ENCODE measurements at places on chromosomes 12 and 14.

- no peak for ATAC-seq
These were observed 7.3 kb downstream of the PHB2 start for GRCh38 chr12:6963016-6963731.

- no peak for ATAC-seq
These were observed 78.8 kb downstream of the SPPL3 start for GRCh38 chr12:120825337-120825736.

- ATAC-seq: no peak
These were observed 120.0 kb downstream of the PDE6H start for GRCh38 chr12:15092826-15093225.

- peak; percentile 37 for ATAC-seq
These were observed 206.5 kb upstream of the EEA1 start for GRCh38 chr12:93135286-93136239.

GRCh38 chr14:59347511-59347900 is 117.7 kb downstream of the GPR135 start:
- no peak for ATAC-seq

DNA sequence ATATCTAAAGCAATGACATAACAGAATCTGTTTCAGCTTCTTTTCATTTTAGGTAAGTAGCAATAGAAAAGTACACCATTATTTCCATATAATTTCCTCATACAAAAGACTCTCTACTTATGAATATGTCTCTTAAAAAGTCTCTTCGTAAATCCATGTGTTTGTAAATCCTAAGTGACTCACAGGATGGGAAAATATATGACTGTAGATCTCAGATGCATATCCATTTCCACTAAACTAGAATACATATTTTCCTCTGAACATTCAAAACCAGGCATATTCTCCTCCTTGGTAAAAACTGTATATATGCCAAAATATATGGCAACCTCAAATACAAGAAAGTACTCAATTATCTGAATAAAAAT is 93.6 kb downstream of the TXNDC16 start:
- ATAC-seq: no peak

DNA sequence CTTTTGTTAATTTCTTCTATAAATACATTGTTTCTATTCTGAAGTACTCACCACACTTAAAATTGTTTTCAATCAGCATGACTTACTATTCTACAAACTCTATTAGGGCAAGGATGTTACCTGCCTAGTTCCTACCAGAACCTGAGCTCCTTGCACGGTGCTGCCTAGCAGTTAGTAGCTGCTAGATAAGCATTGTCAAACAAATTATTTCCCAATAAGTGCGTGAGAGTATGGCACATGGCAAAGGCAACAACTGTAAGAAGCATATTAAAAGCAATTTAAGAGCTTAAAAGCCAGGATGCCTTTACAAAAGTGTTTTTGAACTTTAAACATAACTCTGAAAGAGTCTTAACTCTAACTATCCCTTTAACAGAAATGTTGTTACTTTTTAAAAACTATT is 8.2 kb upstream of the LYZ start:
- ATAC-seq: no peak

- ATAC-seq: no peak
These were observed 4.6 kb downstream of the AGAP2 start for GRCh38 chr12:57733928-57734327.

GRCh38 chr12:123263196-123263817 is 8.3 kb downstream of the CDK2AP1 start:
- no peak for ATAC-seq

DNA sequence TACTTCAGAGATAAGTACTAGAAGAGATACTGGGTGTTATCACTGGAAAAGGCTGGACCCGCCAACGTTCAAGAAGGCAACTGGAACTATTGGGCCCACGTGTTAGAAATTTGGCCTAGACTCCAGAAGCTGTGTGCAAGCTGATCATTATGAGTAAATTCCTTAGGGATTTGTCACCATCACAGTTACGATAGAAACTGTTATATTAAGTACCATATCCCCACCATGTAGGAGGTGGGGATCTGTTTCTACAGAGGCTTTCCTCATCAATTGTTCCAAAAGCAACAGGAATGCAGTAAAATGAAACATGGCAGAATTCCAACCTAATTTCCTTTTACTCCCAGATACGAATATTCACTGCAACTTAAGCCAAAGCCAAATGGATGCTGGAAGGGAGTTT is 170.7 kb downstream of the NOVA1 start:
- ATAC-seq: no peak

DNA sequence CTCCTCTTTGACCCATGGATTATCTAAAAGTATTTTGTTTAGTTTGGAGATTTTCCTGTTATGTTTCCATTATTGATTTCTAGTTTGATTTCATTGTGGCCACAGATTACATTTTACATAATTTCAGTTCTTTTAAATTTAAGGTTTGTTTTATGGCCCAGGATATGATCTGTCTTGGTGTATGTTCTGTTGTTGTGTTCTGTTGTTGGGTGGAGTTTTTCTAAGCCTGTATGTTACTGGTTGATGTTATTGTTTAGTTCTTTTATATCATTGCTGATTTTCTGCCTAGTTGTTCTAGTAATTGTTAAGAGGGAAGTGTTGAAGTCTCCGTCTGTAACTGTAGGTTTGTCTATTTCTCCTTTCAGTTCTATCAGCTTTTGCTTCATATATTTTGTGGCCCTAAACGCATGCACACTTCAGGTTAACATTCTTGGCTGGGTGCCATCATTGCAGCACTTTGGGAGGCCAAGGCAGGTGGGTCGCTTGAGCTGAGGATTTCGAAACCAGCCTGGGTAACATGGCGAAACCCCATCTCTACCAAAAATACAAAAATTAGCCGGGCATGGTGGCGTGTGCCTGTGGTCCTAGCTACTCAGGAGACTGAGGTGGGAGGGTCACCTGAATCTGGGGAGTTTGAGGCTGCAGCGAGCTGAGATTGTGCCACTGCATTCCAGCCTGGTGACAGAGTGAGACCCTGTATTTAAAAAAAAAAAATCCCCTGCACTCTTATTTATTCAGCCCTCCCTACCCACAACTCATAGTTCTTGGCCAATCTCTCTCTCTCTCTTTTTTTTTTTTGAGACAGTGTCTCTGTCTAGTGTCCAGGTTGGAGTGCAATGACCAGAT is 28.1 kb upstream of the CFL2 start:
- no peak for ATAC-seq

DNA sequence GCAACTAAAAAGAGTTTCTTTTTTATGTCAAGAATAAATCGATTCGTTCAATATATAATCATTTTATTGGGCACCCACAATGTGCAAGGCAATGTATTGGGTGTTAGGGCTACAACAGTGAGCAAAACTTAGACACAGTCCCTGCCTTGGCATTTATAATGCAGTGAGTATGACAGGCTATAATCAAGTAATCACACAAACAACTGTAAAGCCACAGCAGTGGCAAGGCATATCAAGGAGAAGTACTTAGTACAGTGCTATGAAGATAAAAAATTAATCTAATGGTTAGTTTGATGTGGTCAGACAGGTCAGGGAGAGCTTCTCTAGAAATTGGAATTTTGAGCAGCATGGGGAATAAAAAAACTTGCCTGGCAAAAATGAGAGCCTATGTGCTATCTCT is 39.5 kb upstream of the OTOGL start:
- no peak for ATAC-seq

DNA sequence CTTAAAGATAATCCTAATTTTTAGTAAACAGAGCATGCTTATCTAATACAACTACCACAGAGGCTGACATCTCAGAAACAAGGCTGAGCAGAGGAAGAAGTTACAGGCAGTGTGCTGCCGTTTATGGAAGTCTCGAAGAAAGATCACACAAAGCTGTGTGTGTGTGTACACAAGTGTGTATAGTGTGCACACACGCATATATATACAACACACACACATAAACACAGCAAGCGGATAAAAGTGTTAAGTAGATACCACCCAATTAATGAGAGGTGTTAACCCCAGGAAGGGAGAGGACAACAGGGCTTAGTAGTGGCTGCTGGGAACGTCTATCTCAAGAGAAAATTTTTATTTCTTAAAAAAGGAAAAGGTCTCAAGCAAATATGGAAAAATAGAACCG is 15.3 kb downstream of the CCDC88C start:
- ATAC-seq: no peak

GRCh38 chr12:11749943-11750690 is 100.6 kb downstream of the ETV6 start:
- ATAC-seq: peak; percentile 25

GRCh38 chr14:76775695-76776427 is 14.6 kb downstream of the VASH1 start:
- ATAC-seq: no peak

- no peak for ATAC-seq
These were observed 114.7 kb downstream of the NTF3 start for GRCh38 chr12:5546616-5547015.

DNA sequence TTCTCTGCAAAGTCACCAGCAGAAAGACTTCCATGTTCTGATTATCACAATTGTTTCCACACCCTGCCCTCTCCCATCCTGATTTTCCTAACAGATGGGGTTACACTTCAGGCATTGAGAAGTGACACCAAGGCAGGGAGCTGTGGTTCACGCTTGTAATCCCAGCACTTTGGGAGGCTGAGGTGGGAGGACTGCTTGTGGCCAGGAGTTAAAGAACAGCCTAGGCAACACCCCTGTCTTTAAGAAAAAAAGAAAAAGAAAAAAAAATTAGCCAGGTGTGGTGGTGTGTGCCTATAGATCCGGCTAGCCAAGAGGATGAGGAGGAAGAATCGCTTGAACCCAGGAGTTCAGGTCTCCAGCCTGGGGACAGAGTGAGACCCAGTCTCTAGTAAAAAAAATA is 5.2 kb downstream of the PPP1CC start:
- no peak for ATAC-seq

DNA sequence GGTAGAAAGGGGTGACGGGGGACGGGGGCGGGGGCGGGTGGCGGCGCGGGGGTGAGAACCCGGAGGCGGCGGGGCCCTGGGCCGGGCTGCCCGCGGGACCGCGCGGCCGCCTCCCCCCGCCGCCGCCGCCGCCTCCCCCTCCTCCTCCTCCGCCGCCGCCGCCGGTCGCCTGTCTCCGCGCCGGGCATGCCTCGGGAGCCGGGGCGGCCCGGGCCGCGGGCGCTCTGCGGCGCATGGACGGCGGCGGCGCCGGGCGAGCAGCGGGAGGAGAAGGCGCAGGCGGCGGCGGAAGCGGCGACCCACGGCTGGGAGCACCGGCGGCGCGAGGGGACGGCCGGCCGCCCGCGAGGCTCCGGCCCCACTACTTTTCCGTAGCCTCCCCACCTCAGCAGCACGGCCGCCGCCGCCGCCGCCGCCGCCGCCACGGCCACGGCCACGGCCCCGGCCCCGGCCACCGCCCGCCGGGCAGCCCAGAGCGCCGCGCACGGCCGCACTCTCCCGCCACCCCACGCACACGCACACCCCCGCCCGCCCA is at the start of gene NPAS3:
TSS of gene NPAS3 (plus strand) at position 161 of the 535 bp plus-strand sequence.
- ATAC-seq: no peak

GRCh38 chr14:67962215-67962644 is 142.7 kb downstream of the RAD51B start:
- ATAC-seq: no peak

- no peak for ATAC-seq
These were observed 1104.7 kb downstream of the SLC6A15 start for GRCh38 chr12:83807871-83808270.

- peak; percentile 66 for ATAC-seq
These were observed 9.5 kb downstream of the PHETA1 start for GRCh38 chr12:111359231-111359913.

DNA sequence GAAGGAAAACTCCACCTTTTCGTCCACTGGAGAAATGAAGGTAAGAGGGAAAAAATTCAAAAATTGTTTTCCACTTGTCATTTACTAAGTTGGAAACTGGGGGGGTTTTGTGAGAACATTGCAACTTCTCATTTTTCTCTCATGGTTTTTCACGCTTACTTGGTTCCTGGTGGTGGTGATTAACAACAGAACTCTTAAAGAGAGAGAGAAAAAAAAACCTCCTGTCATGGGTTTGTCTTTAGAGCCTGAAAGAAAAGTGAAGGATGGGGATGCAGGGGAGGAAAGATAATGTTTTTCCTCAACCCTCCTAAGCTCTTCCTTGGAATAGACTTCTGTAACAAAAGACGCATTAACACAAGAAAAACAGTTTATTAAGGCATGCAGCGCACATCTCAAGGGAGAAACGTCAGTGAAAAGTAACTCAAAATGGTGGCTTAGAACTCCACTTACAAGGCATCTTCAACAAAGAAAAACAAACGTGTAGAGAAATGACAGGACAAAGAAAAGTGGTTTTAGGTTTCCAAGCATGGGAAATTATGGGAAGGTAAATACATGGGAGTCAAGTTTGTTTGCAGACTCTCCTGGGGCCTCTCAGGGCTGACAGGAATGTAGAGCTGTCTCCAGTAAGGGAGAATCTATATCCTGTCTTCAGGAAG is 81.9 kb upstream of the ATF7IP start:
- ATAC-seq: no peak

- ATAC-seq: no peak
These were observed 160.5 kb upstream of the DIO3 start for GRCh38 chr14:101400830-101401229.

GRCh38 chr14:72104011-72104613 is 171.9 kb downstream of the RGS6 start:
- no peak for ATAC-seq

DNA sequence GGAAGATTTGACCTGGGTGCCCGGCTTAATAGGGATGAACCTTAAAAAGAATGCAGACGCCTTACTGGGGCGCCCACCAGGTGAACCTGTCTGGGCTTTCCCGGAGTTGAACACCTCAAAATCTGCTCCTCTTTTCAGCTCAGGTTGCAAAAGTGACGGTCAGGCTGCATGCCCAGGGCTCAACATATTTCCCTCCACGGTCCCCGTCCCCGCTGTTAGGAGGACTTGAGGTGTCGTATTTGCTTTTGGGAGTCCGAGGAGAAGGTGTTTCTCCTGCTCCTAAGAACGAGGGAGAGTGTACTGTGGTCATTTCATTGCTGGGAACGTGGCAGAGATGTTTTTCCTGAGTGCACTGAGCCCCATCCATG is 1.2 kb downstream of the DLK1 start:
- ATAC-seq: no peak

DNA sequence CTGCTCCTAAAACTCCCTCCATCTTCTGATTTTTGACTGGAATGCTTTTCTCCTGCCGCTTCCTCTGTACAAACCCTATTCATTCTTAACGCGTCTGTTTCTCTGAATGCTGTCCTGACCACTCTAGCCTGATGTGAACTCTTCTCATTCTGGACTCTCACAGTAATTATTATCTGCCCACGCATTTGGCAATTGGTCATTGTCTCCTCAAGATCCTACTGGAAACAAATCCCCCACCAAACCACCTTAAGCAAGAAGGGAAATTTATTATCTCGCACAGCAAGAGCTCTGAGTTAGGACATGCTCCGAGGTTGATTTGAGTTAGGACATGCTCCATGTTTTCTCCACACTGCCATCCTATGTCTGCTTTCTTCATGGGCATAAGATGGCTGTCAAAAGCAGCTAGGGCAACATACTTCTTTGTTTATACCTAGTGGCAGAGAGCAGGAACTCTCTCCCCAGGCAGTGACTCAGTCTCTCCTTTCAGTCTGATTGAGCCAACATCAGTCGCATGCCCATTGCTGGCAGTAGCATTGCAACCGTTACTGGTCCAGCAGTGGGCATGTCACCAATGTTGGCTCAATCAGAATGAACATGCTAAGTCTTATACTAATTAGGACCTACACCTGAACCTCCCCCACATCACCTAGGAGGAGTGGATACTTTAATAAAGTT is 102.2 kb downstream of the SSPN start:
- ATAC-seq: no peak
